ENCODE measurements at places on chromosomes 11 and 22.

- no peak for DNase-seq
- peaks cover 41% of the 10 kb centered on the region for H3K36me3 ChIP-seq
- H3K27me3 ChIP-seq: no peaks in the 10 kb centered on the region
- H3K4me3 ChIP-seq: no peak overlapping the region
These were observed 34.4 kb downstream of the HIRA start for GRCh38 chr22:19396934-19397733.

DNA sequence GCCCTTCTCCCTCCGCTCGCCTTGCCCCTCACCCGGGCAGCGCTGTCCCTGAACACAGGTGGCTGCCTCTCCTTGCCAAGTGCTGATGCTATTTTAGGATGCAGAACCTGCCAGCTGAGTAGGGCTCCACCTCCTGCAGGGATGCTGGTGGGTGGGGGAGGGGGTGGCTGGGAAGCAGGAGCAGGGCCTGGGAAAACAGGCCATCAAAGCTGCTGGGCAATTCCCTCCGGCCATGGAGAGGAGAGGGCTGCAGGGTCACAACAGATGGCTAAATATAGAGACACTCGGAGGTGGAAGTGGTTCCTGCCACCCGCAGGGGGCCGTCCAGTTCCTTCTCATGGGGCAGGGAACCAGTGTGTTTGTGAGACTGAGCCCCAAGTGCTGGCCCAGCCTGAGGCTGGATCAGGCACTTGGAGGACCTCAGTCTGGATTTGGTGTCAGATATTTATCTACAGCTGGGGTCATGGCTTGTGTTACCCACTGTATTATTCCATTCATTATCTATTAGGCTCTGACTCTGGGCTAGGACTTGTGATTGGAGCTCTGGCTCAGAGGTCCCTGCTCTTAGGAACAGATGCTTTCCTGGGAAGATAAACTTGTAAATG, 59.6 kb downstream of the LRRC32 start:
- H3K4me3 ChIP-seq: no peak overlapping the region
- DNase-seq: no peak
- H3K4me1 ChIP-seq: peaks cover 6% of the 10 kb centered on the region
- no peak overlapping the region for H3K27ac ChIP-seq
- no peaks in the 10 kb centered on the region for H3K36me3 ChIP-seq

DNA sequence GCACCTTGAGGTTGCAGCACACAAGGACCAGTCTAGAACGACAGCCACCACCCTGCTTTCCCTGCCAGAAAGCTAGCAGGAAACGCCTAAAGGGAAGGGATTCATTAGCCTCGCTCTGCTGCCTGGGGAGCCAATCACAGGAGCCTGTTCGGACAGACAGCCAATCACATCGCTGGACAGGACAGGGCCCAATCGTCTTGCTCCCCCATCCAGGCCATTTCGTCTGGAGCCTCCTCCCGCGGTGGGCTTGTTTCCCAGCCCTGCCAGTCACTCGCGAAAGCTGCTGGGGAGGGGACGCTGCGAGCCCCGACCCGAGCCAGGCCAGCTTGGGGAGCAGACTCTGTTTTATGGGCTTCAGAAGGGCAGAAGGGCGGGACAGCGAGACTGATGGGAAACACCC, 79.8 kb upstream of the NCAM1 start:
- peaks cover 2% of the 10 kb centered on the region for H3K27me3 ChIP-seq
- H3K36me3 ChIP-seq: no peaks in the 10 kb centered on the region
- H3K4me3 ChIP-seq: no peak overlapping the region
- DNase-seq: no peak
- H3K27ac ChIP-seq: no peak overlapping the region
- H3K4me1 ChIP-seq: peaks cover 13% of the 10 kb centered on the region

DNA sequence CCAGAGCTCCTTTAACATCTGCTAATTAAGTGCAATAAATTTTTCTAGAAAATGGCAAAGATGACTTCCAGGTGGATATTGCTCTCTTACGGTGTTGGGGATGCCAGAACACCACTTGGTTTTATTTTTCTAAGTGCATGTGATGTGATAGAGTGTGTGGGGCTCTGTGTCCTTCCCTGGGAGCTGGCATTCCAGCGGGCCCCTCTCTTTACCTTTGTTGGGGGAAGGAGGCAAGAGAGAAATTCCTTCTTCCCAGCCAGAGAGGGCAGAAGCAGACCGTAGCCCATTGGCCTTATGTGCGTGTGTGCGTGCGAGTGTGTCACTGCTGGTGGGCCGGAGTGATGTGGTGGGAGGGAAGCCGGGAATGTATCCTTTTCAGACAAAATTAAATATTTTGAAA, 17.2 kb downstream of the TEF start:
- H3K27me3 ChIP-seq: no peaks in the 10 kb centered on the region
- H3K4me3 ChIP-seq: no peak overlapping the region
- peaks cover 3% of the 10 kb centered on the region for H3K4me1 ChIP-seq
- DNase-seq: no peak
- H3K36me3 ChIP-seq: no peaks in the 10 kb centered on the region
- H3K27ac ChIP-seq: no peak overlapping the region

DNA sequence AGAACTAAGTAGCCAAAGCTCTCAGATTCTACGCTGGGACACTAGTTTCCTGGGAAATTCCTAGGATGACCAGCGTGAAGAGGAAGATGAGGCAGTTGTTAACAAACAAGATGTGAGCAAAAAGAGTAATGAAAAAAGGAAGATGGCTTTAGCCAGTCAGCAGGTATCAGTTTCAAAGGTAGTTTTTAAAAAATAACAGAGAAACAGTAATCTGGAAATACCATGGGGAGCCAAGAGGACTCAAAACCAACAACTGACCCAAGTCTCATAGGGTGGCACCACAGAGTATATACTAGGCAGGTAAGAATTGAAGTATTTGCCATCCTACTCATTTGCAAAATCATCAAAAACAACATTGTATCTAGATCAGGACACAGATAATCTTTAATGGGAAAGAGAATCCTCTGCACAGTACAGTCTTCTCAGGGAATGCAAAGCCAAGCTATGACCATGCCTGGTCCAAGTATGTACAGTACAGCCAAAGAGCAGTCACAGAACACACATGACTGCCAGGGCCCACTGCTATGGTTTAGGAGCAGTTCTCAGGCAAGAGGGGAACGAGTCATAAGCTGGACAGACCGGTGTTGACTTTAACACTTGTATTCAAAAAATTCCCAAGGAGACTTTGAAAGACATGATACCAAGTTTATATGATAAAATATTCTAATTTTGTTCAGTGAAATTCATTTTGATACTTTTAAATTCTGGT, 20.6 kb downstream of the MSANTD4 start:
- peaks cover 45% of the 10 kb centered on the region for H3K36me3 ChIP-seq
- H3K27ac ChIP-seq: no peak overlapping the region
- no peaks in the 10 kb centered on the region for H3K27me3 ChIP-seq
- DNase-seq: no peak

GRCh38 chr22:44597616-44598015, 99.6 kb upstream of the RTL6 start:
- no peaks in the 10 kb centered on the region for H3K4me1 ChIP-seq
- H3K4me3 ChIP-seq: no peak overlapping the region
- H3K27me3 ChIP-seq: peaks cover 28% of the 10 kb centered on the region
- H3K27ac ChIP-seq: no peak overlapping the region
- DNase-seq: no peak
- H3K36me3 ChIP-seq: no peaks in the 10 kb centered on the region

GRCh38 chr11:127451861-127452260, 451.3 kb upstream of the KIRREL3 start:
- no peaks in the 10 kb centered on the region for H3K4me1 ChIP-seq
- DNase-seq: no peak
- H3K27ac ChIP-seq: no peak overlapping the region
- no peaks in the 10 kb centered on the region for H3K36me3 ChIP-seq
- no peaks in the 10 kb centered on the region for H3K27me3 ChIP-seq

- no peaks in the 10 kb centered on the region for H3K36me3 ChIP-seq
- no peak overlapping the region for H3K4me3 ChIP-seq
- DNase-seq: no peak
- H3K27me3 ChIP-seq: no peaks in the 10 kb centered on the region
- peaks cover 8% of the 10 kb centered on the region for H3K4me1 ChIP-seq
These were observed 16.7 kb upstream of the POU2AF1 start for GRCh38 chr11:111395749-111396148.

DNA sequence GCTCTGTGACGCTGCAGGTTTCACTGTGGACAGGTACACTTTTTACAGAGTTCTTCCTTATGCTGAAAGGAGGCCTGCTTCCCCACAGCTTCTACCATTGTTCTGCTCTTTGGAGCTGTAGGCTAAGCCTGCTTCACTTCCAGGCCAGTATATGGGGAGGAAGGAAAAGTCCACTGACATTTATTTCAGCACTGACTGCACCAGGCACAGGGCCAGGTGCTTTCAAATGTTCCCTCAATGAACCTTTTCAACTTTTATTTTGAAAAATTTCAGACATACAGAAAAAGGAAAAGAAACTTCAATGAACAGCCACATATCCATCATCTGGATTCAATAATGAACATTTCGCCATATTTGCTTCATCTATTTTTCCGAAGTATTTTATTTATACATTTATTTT, 22.0 kb downstream of the POU2F3 start:
- H3K27me3 ChIP-seq: peaks cover 68% of the 10 kb centered on the region
- H3K27ac ChIP-seq: no peak overlapping the region
- DNase-seq: no peak
- no peak overlapping the region for H3K4me3 ChIP-seq

GRCh38 chr11:80024119-80024518, 583.3 kb upstream of the TENM4 start:
- no peaks in the 10 kb centered on the region for H3K36me3 ChIP-seq
- no peaks in the 10 kb centered on the region for H3K27me3 ChIP-seq
- no peak overlapping the region for H3K4me3 ChIP-seq
- H3K4me1 ChIP-seq: no peaks in the 10 kb centered on the region

DNA sequence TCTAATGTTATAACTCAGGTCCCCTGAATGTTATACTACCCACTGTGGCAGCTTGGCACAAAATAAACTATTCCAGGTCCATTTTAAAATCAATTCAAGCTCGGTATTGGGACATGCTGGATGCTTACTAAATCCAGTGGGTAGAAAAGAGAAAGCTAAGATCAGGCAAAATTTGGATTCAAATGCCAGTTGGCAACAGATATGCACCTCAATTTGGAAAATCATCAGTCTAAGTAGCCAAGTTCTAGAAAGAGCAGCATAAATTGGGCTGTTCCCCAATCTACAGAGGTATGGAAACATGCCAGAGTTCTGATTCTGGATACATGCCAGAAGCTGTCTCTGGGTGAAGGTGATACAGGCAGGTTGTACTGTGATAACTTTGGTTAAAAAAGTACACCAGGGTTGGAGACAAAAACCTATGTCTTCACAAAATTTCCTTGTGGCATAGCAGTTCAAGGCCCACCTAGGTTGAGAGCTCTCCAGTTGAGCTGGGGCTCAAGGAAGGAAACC, 427.8 kb downstream of the LRRC4C start:
- no peak for DNase-seq
- no peaks in the 10 kb centered on the region for H3K27me3 ChIP-seq
- no peaks in the 10 kb centered on the region for H3K4me1 ChIP-seq
- no peak overlapping the region for H3K27ac ChIP-seq

DNA sequence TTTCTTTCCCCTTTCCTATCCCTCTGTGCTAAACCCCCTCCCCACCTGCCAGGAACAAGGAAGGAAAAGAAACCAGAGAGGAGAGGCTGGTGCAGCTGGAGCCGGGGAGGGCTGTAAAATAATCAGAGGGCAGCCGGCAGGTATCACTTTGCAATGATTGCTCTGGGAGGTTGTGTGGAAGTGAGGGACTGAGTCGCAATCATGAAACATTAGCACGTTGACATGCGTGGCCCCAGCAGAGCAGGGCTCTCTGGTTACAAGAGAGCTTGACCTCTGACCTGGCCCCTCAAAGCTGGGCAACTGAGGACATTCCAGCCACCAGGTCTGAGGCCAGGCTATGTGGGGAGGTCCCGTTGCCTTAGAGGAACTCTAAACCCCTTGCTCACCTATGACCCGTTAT, 170.8 kb upstream of the BDNF start:
- DNase-seq: no peak
- H3K27me3 ChIP-seq: no peaks in the 10 kb centered on the region
- H3K4me1 ChIP-seq: no peaks in the 10 kb centered on the region
- H3K36me3 ChIP-seq: no peaks in the 10 kb centered on the region
- no peak overlapping the region for H3K27ac ChIP-seq

- peaks cover 45% of the 10 kb centered on the region for H3K4me1 ChIP-seq
- H3K4me3 ChIP-seq: peak overlapping the region; percentile 85
- peak; percentile 49 for DNase-seq
- H3K36me3 ChIP-seq: peaks cover 23% of the 10 kb centered on the region
- H3K27ac ChIP-seq: peak overlapping the region; percentile 88
- H3K27me3 ChIP-seq: no peaks in the 10 kb centered on the region
These were observed 668 bp downstream of the MADD start for GRCh38 chr11:47270331-47271271.

- H3K27ac ChIP-seq: no peak overlapping the region
- no peaks in the 10 kb centered on the region for H3K36me3 ChIP-seq
- H3K4me1 ChIP-seq: no peaks in the 10 kb centered on the region
- H3K27me3 ChIP-seq: peaks cover 26% of the 10 kb centered on the region
These were observed 1252.7 kb downstream of the BRD1 start for GRCh38 chr22:48574776-48575617.

DNA sequence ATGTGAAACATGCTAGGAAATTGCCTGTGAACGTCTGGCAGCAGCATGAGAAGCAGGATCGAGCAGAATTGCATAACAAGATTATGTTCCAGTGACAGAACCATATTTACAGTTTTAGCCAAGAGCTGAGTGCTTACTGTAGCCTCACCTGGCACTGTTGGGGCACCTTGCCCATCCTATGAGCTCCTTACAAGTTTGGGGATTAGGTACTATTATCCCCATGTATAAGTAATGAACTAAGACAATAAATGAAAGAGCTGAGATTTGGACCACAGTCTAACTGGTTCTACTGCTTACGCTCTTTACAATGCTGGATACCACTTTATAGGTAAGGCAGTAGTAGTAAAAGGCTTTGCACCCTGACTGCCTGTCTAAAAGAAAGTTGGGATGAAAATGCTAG, 17.1 kb upstream of the PATE1 start:
- DNase-seq: no peak
- no peaks in the 10 kb centered on the region for H3K4me1 ChIP-seq

GRCh38 chr11:29333993-29334775, 682.6 kb downstream of the KCNA4 start:
- no peaks in the 10 kb centered on the region for H3K27me3 ChIP-seq
- no peaks in the 10 kb centered on the region for H3K4me1 ChIP-seq
- H3K27ac ChIP-seq: no peak overlapping the region
- H3K4me3 ChIP-seq: no peak overlapping the region

- no peak overlapping the region for H3K4me3 ChIP-seq
- no peaks in the 10 kb centered on the region for H3K36me3 ChIP-seq
- DNase-seq: no peak
- no peaks in the 10 kb centered on the region for H3K27me3 ChIP-seq
These were observed 278.4 kb upstream of the PDGFD start for GRCh38 chr11:104442321-104442720.

DNA sequence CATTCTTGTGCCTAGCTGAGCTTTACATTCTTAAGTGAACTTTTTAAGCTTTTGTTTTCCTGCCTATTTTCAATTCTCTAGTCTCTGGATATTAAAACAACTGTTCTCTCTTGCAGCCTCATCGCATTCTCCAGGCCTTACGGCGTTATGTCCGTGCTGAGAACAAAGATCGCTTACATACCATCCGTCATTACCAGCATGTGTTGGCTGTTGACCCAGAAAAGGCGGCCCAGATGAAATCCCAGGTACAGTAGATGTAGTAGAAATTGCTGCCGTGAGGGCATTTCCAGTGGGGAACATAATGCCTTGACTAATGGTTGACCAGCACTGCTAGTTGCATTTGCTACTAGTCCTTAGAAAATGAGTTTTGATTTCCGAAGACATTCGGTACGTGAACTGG, 29.7 kb upstream of the ST14 start:
- no peak overlapping the region for H3K27ac ChIP-seq
- peaks cover 5% of the 10 kb centered on the region for H3K36me3 ChIP-seq
- H3K4me3 ChIP-seq: no peak overlapping the region
- DNase-seq: no peak

All from T-helper 2 cell treated with Interferon-gamma antibody and Interleukin-4, amounts not matched to agents 5 μg/mL and 100 μg/mL, for 36 hours (primary cell).